Pancreas (tissue), 10 donors: ENCODE measurements at places on chromosomes 11 and 22. TPM values are rescaled to one million over a fixed set of nuclear protein-coding genes. Genes with fewer than 3 reads are reported as not detected.

Gene DENND6B
- 5.0 TPM for total RNA-seq

Gene PLAAT2
- not detected for total RNA-seq

Gene OR5T3
- total RNA-seq, result not detected

Gene EHBP1L1
- 8.7 TPM for total RNA-seq

Gene MMP1
- total RNA-seq, result 0.34 TPM

Gene SPDYC
- not detected for total RNA-seq

DNA sequence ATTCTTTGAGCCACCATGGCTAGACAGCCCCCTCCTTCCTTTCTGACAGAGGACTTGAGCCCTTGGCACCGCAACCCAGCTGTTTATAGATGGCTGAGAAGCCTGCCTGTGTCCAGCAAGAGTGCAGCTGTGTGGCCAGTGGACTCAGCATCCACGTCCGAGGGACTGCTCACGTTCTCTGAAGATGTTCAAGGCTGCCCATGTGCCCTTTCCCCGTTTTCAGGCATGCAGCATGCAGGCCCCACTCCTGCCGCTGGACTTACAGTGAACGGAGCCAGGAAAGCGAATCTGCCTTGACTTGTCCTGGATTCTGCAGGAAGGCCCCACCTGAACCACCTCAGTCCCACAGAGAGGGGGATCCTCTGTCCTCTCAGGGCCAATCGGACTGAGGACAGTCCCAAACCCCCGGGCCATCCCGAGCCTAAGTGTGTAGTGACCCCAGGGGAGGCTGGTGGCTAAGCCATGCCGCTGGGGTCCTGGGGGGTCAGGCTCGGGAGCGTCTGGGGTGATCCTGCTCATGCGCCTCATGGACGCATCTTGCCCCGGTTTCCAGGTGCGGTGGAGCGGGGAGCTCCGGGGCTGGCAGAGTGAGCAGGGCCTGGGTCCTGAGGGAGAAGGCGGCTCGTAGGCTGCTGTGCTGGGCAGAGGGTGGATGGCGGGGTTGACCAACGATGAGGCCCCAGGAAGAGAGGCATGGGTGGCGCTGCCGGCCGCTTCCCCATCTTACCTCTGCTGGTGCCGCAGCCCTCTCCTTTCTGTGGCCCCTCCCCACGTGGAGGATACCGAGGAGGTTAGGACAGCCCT, 170.7 kb downstream of the CTTN start:
- H3K4me3 ChIP-seq, result no peak overlapping the region
- H3K36me3 ChIP-seq, result no peaks in the 10 kb centered on the region
- no peaks in the 10 kb centered on the region for H3K4me1 ChIP-seq
- no peak overlapping the region for H3K27ac ChIP-seq

DNA sequence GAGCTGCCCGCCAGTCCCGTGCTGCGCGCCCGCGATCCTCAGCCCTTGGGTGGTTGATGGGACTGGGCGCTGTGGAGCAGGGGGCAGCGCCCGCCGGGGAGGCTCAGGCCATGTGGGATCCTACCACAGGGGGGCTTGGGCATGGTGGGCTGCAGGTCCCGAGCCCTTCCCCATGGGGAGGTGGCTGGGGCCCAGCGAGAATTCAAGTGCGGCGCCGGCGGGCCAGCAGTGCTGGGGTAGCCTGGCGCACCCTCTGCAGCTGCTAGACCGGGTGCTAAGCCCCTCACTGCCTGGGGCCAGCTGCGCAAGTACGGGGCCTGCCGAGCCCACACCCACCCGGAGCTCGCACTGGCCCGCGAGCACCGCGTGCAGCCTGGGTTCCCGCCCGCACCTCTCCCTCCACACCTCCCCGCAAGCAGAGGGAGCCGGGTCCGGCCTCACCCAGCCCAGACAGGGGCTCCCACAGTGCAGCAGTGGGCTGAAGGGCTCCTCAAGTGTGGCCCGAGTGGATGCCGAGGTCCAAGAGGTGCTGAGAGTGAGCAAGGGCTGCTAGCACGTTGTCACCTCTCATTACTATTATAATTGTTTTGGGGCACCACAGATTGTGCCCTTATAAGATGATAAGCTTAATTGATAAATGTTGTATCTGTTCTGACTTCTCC, 333.2 kb downstream of the CASP12 start:
- H3K4me3 ChIP-seq, result no peak overlapping the region
- no peaks in the 10 kb centered on the region for H3K4me1 ChIP-seq
- H3K27me3 ChIP-seq, result no peaks in the 10 kb centered on the region
- no peaks in the 10 kb centered on the region for H3K36me3 ChIP-seq
- no peak overlapping the region for H3K27ac ChIP-seq
- no peak for DNase-seq

- H3K4me1 ChIP-seq, result peaks cover 9% of the 10 kb centered on the region
- no peaks in the 10 kb centered on the region for H3K36me3 ChIP-seq
- DNase-seq, result no peak
- no peaks in the 10 kb centered on the region for H3K27me3 ChIP-seq
- no peak overlapping the region for H3K27ac ChIP-seq
- no peak overlapping the region for H3K4me3 ChIP-seq
Measured at GRCh38 chr11:12999597-12999996, 9.5 kb upstream of the RASSF10 start.

DNA sequence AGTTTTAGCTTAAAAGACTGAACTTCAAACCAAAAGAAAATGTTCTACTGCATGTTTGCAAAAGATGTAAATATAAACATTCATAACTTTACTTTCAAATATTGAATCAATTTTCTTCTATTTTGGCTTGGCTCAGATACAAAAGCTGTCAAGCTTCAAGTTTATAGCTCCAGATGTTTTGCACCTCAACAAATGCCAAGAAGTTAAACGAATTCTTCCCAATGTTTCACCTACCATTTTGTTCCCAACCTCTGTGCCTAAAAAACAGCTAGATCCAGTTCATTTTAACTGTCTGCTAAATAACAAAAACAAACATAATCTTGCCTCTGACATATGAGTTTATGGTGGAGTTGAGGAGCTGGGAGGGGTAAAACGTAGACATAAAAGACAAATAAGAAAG, 76.5 kb downstream of the RAB30 start:
- no peaks in the 10 kb centered on the region for H3K27me3 ChIP-seq
- H3K4me3 ChIP-seq, result no peak overlapping the region
- DNase-seq, result no peak
- H3K4me1 ChIP-seq, result no peaks in the 10 kb centered on the region
- no peaks in the 10 kb centered on the region for H3K36me3 ChIP-seq
